ENCODE measurements at places on chromosomes 4 and X.

DNA sequence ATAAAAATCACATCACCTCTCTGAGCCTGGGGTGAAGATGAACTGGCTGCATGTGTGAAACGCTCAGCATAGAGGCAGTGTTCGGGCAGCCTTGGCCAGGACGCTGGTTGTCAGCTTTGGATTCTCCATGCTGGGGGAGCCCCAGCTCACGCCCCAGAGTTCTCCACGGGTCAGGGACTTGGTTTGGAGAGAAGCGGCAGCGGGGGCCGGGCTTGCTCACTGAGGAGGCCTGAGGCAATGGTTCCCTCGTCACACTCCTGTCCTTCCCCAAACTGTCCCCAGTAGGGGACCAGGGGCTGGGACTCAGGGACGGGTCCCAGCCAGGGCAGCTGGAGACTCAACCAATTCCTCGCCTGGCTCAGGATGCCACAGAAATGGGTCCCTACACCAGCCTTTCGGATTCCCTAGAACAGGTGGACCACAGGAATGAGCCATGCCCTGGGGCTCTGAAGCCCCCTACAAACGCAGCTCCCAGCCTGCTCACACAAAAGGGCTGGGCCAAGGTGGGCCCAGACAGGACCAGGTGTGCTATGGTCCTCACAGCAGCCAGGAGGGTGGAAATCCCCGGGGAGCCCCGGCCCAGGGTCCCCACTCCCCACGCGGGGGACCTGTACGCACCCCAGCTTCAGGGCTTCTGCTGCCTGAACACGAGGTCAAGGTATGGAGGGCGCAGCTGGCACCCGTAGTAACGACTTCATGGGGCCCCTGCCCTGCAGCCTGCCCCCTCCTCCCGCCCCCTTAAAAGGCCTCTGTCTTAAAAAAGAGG is 1.4 kb downstream of the MXD4 start:
- no peak for DNase-seq

- no peak for DNase-seq
These were observed 85.5 kb downstream of the USP46 start for GRCh38 chr4:52573551-52573950.

GRCh38 chrX:72102760-72103159 is 29.0 kb downstream of the RTL5 start:
- no peak for DNase-seq

GRCh38 chr4:92234393-92235176 is 69.2 kb upstream of the GRID2 start:
- DNase-seq: peak; percentile 98

- DNase-seq: peak; percentile 83
These were observed 37.8 kb downstream of the GAB3 start for GRCh38 chrX:154712781-154713740.

DNA sequence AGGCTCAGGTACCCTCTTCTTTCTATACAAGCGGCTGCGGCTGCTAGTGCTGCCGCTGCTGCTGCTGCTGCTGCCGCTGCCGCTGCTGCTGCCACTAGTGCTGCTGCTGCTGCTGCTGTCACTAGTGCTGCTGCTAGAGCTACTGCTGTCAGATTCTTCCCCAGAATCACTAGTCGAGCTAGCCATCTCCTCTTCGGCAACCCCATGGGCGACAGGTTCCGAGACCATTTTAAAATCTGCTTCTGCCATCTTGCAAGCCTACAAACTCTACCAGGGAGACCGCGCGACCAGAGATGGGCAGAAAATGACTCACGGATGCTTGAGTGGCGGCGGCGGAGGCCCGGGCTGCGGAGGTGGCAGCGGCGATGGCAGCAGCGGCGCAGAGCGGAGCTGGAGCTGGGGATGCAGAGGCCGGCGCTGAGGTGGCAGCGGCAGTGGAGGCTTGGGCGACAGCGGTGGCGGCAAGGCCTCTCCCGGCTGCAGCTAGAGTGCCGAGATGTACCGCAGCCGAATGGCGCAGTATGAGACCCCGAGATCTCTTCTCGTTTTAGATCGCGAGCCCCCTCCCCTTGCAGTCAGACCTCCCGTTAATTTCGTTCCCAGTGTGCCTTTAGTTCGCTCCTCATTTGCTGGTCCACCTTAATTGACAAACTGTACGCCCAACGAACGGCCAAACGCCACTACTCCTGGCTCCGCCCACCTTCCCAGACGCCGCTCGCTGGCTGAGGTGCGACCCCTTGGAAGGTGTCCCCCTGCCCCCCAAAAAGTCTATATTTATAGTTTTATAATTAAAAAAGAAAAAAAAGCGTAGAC is at the start of gene NAP1L3:
Gene NAP1L3, minus strand, starts transcription at position 523 of the 813 bp plus-strand sequence. Its CDS starts 274 bp downstream, at position 249.
- DNase-seq: peak; percentile 44

- DNase-seq: no peak
These were observed 331.3 kb upstream of the SFRP2 start for GRCh38 chr4:154120006-154120676.

GRCh38 chr4:112282860-112283667 is 2.6 kb downstream of the TIFA start:
- no peak for DNase-seq

GRCh38 chrX:54934890-54935289 is 14.3 kb downstream of the TRO start:
- DNase-seq: no peak

- DNase-seq: peak; percentile 30
These were observed 161.6 kb upstream of the PRDX4 start for GRCh38 chrX:23505531-23506303.

DNA sequence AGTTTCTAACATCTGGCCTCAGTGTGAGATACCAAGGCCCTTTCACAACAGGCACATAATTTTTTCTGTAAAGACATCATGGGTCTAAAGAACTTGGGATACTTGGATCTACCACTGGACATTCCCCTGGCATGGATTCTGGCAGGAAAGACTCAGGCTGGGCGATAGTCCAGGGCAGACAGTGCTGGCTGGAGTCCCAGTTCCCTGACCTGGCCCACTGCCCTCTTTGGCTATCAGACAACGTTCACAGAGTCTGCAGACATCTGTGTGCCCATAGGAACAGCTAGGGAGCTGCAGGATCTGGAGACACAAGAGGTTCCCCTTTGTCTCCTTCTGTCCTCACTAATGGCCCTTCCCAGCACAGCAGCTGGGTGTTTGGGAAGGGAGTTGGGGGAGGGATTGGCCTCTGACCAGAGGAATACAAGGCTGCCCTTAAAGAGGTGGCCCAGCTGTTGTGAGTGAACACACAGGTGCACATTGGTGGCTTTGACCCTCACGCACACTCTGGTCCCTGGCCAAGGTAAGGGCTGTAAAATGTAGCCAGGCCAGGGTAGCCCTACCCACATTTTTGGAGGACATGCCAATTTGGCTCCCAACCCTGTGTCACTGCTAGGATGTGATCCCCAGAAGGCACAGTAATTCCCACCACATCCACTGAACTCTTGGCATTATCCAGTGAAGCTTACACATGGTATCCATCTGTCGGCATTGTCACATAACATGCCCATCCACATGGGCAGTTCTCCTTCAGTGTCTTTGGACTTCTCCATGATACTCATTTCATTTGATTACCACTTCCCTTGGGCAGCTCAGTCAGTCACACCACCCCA is 72.3 kb downstream of the SOX3 start:
- DNase-seq: no peak

DNA sequence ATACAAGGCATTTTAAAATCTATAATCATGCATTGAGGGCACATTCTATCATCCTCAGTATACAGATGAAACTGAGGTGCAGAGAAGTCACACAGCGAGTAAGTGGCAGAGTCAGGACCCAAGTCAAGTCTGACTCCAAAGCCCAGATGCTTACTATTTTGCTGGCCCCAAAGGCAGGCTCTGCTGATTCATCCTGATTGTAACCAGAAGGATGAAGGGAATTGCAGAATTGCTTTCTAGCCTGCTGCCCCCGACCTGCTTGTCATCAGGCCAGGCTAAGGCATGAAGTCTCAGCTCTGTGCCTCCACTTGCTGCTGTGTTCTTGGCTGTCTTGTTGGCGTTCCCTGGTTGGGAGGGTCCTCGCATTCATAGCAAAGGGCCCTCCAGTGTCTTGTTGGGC is 62.7 kb downstream of the SLC9A6 start:
- DNase-seq: peak; percentile 37

DNA sequence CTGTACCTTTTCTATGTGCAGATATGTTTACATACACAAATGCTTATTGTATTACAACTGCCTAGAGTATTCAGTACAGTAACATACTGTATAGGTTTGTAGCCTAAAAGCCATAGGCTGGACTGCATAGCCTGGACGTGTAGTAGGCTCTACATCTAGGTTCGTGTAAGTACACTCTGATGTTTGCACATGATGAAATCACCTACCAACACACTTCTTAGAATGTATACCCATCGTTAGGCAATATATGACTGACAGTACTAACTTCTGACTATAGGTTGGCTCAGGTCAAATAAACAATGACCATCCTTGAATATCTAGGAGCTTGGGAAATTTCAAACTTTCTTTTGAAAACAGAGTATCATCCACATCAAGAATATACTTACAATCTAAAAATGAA is 139.0 kb downstream of the CORIN start:
- DNase-seq: no peak

DNA sequence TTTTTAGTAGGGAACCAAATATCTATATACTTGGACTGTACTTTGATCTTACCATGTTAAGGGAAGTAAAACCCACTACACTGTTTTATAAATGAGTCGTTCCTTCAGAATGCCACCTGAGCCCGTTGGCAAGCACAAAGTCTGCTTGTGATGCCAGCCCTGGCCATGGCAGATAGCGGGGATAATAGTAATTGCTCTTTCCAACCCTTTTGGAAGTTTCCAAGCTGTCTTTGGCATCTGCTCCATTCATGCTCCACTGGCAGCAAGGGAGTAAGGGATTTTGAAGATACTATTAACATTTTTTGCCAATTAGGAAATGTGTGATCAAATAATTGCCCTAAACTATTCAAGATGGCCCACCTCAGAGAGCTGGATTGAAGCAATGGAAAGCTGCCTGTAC is 689.2 kb upstream of the SLIT2 start:
- peak; percentile 41 for DNase-seq

DNA sequence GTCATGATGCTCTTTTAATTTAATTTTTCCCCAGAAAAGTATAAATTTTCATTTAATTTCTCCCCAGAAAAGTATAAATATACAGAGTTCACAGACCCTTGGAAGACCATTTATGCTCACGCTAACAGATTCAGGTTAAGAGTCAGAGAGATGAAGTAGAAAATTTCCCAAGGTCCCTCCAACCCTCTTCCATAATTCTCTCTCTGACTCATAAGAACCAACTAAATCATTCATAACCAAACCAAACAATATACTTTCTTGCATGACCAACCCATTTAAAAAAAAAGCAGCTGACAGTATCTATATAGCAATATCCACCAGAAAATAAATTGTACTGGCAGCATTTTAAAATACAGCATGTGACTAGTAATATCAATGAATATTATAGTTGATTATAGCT is 3.9 kb downstream of the KLHL8 start:
- peak; percentile 25 for DNase-seq
